ENCODE measurements at places on chromosomes 5 and 9.

DNA sequence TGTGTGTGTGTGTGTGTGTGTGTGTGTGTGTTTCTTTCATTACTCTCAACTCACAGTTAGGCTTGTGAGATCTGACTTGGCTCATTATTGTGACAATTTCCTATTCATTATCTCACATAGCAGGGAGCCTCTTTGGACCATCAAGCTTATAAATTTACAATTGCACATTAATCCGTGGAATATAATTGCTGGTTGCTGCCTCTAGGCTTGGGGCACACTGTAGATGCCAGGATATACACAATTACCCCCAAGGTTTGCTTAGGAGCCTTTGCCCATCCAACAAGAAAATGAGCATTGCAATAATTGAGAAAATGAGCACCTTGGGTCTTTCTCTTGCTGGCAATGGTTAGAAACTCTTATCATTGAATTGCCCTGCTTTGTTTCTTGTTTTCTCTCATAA is 161.6 kb upstream of the DMRTA1 start:
- no peak for DNase-seq

GRCh38 chr5:150615141-150615699 is 25.2 kb upstream of the SYNPO start:
- no peak for DNase-seq

GRCh38 chr5:110738503-110738811 is 350 bp upstream of the SLC25A46 start:
- DNase-seq = no peak

DNA sequence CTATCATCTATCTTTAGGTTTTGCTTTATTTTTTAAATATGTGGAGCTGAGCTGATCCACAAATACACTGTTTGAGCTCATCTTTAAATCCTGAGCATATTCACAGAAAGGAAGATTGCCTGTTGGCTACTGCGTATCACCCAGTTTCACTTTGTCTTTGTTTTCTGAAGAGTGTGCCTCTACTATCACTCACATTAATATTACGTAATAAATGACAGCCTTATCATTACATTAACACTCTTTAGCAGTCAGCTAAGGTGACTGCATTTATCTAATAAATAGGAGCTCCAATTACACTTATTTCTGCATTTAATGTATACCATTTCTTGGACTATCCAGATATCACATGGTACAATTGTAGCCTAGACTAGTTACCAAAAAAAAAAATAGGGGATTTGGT is 511.7 kb downstream of the NR2F1-AS1 start:
- no peak for DNase-seq

DNA sequence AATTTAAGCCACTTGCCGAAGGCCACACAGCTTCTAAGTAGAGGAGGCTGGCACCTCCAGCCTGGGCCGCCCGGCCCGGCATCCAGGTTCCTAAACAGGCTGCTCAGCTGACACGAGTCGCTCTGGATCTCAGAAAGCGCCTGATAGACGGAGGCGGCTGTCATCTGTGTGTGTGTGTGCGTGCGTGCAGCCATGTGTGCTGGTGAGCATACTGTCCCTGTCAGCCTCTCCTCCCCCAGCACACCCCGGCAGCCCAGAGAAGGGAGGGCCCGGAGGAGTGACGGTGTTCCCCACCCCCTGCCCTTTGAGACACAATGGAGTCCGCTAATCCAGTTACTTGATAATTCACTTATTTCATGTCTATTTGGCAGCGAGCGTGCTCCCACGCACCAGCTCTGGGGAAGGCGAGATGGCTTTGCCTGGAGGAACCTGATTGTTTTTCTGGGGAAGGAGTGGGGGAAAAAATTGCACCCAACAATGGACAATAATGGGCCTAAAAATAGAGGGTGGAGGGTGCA is 20.0 kb downstream of the NTNG2 start:
- peak; percentile 86 for DNase-seq

DNA sequence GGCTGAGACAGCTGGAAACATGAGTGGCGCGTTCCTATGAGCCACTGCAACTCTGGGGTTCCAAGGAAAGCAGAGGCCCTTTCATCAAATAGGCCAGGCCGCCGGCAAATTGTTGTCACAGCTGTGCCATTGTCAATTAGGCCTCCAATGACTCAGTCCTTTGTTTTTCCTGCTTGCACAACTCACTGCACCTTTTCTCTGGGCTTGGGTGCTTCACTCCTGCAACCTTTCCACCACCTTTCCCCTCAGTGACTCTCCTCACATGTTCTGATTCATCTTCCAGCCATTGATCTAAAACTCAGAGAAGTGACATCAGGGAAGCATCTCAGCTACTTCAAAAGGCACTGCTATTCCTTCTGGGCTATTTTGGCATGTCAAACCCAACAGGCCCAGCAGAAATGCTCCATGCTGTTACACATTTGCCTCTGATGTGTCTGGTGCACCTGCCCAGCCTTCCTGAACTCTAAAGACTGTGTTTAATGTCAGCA is 653.7 kb downstream of the NR2F1-AS1 start:
- DNase-seq = no peak

DNA sequence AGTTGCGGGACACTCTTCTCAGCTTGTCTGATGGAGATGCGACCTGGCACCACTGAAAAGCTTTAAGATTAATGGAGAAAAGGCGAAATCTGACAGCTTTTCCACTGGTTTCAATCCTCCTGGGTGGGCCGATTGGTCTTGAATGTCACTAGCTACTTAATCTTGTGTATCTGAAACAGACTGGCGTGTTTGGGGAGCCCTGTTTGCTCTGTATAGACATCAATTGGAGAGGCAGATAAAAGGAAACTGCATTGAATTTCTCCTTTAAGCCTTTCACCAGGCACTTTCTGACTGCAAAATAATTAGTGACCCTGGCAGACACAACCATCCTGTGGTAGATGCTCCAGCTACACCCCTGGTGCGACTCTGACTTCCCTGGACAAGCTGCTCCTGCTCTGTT is 224.2 kb downstream of the NDUFS4 start:
- DNase-seq = no peak

DNA sequence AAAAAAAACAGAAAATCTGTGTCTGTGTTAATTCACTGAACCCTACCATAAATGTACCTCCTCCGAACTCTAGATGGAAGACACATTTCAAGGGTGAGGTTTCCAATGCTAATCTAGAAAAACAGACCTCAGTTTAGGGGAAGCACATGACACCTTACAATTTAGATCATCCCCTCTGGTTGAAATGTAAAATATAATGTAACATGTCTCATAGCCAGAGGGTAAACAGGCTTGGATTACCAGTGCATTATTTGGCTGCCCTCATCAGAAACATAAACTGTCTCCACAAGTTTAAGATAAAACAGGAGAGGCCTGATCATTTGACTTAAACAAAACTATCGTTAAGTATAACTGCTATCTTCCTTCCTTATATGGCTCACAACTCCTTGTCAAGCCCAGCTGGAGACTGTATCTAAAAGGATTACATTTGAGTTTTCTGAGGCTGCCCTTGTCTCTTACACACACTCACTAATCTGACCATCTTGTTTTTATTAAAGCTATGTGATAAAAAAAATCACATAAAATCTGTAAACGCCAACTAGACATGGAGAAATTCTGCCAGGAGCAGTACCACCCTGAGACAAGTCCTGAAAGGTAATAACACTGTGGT is 105.7 kb downstream of the LURAP1L start:
- no peak for DNase-seq

DNA sequence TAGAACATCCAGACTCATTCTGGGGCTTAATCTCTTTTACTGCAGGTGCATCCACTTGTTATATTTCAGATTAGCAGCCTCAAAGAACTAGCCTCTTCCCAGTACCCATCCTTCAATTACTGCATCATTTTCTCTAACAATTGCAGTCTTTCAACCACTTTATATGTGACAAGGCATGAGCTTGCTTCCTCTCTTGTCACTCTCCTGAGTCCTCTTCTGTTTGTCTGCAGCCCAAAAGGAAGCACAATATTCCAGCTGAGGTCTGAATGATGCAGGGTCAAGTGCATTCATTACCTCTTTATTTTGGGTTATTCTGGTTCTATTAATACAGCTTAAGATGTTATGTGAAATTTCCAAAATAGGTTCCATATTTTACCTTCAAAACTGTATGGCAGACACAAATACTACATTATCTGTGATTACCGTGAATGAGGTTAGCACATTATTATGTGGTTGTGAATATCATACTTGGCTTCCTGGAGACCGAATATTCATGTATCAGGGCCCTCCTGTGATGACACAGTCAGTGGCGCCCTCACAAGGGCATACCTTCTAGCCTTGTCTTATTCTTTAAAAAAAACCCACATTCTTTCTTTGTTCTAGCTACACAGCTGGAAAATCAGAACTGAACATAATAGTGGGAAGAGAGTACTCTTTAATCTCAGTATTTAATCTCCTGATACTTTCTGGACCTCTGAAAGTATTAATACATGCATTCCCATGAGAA is 323.8 kb downstream of the PDE4D start:
- no peak for DNase-seq
